ENCODE measurements at places on chromosomes 3 and 15.

DNA sequence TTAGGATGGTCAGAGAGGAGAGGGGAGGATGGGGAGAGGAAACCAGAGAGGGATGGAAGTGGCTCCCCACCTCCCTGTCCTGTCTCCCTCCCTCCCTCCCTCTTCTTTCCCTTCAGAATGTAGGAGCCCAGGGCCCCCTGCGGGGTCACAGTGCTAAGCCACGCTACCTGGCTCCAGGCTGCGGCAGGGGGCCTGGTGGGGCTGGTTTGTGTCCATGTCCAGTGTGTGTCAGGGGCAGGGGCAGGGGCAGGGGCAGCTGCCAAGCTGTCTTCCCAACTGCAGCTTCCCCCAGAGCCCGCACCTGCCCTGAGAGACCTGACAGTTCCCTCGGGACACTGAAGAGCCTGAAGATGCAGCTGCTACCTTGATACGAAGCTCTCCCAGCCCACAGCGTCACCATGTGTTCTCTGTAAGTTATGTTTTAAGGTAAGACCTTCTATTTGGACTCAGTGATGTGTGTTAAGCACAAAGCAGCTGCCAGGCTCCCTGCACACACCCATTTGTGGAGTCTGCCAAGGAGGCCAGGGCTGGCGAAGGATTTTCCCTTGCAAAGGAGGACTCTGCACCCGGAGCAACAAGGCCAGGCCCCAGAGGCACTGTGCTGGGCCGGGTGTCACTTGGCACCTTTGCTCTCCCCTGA lies 121.8 kb upstream of the SMAD3 start:
- DNase-seq = no peak

- DNase-seq = peak; percentile 46
These were observed 63.5 kb upstream of the SLC6A1 start for GRCh38 chr3:10928961-10929471.

DNA sequence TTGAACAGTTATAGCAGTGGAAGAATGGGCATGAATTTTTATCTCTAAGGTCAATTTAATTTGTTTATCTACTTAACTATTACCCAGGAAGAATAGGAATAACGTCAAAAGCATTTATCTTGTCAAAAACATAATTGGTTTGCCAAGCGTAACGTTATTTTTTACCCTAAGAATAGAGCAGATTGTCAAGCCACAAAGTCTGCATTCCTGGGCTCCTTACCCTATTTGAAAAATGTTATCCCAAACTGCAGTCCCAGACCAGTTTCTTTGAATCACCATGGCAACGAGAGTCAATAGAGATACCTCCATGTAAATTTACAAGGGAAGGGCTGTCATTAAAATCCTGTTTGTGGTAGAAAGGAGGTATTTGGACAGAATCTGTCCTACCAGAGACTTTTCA lies 61.1 kb downstream of the CPNE4 start:
- DNase-seq = no peak

DNA sequence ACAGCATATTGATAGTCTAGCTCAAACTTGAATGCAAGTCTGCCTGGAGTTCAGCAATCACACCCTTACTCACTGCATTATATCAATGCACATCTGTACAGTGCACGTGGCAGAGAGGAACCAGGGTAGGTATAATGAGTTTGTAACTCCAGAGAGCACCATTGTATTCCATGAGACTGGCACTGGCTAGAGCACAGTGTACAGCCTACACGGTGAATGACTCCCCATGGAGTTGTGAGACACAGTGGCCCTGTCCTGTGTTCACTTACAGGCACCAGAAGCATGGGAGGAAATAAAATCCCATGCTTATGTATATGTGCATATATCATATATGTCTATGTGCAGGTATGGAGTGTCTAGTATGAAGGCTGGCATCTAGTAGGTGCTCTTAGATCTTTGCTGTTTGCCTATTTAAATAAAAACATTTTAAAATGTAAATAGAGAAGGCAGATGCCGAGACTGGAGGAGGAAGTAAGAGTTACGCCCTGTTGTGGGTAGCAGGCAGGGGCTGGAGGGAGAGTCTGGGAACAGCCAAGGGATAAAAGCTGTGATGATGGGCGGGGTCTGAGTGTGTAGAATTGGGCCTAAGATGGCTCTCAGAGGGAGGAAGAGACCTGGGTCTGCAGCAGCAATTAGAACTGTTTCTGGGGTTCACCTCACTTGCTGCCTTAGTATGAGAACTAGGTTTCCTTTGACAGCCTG lies 360.7 kb upstream of the ICE2 start:
- no peak for DNase-seq

DNA sequence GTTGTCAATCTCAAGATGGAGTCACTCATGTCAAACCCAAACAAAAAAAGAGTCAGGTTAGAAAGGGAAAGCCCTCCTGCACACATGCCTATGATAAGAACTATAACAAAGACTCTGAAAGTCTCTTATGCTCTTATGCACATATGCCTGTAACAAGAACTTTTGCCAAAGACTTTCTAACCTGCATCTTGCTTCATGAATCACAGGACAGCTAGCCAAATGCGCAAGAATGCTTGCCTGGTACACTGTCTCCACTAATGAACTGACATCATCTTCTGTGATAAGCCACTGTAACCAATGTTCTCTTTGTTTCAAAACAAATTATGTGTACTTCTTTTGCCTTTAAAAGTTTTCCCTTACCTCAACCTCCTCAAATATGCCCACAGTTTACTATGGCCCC lies 18.2 kb upstream of the EHHADH start:
- no peak for DNase-seq

- no peak for DNase-seq
These were observed 39.2 kb upstream of the DLG1 start for GRCh38 chr3:197337656-197338055.

DNA sequence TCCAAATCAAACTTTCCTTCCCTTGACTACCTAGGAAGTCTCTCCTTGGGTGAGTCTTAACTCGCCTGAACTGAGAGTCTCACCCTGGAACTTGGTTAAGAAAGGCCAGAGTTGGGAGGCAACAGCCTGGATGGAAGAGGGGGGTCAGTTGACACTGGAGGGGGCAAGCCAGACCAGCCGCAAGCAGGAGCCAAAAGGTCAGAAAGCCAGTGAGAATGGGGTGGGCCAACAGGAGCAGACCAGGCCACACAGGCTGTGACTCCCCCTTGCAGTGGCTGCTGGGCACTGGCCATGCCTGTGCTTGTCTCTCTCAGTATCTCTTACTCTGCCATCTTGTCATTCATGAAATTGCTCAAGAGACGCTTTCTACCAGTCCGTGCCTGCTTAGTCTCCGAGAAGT lies 32.9 kb downstream of the CRTC3 start:
- DNase-seq = no peak

- no peak for DNase-seq
These were observed 538.8 kb upstream of the ZNF717 start for GRCh38 chr3:76324101-76324500.

DNA sequence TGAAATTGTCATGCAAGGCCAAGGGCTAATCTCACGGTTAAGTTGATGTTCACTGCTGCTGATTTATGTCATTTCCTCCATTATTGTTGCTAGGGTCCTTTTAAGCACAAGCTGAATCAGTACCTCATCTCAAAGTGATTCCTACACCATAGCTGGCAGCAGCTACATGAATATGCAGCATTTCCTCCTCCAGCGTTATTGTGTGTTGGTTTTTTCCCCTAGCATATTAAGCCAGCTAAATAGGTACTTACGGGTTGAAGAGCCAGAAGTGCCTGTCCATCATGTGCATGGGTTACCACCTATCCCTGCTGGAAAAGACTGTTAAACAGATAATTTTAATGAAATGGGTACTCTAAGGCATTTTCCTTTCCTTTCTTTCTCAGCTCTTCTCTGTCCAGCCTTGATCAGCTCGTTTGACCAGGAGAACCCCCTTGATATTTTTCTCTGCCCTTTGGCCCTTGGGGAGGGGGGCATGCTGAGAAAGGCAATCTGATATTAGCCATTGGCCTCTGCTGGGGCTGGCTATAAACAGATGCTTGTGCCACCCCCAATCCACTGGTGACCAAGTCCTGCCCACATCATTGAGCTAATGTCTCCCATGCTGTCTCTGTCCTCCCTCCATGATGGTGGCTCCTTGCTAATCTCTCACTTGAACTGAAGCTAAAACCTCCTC lies 115.6 kb upstream of the PLXNA1 start:
- no peak for DNase-seq

DNA sequence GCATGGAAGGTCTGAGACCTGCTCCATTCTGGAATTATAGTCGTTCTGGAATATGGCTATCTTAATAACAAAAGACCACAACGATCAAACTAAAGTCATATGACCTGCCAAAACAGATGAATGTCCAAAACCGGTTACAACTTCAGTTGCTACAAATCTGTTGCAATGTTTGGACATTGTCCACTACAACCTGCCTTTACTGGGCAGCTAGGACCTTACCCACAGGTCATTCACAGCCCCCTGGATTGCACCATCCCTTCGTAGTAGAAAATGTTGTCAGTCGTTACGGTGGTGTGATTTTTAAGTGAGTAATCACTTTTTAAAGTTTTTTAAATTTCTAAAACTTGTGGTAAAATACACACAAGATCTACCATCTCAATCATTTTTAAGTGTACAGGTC lies 22.5 kb upstream of the SRGAP3 start:
- no peak for DNase-seq

- no peak for DNase-seq
These were observed 28.7 kb downstream of the USP8 start for GRCh38 chr15:50452927-50453326.

DNA sequence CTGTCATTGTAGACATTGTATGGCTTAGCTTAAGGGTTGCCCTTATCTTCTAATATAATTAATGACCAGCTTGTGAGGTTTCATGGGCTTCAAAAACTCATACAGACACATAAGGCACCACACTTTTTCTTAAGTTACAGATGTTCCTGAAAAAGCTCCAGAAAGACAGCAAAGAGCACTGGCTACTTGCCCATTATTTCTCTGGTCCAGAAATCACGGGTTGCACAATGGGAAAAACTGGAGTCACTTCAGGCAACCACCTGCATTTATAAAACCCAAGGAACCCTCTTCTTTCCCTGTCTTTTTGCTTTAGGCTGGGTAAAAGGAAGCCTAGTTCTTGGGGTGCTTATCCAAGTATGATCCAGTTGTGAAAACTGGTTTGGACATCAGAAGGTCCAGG lies 2.3 kb upstream of the COL6A6 start:
- DNase-seq = no peak

GRCh38 chr3:118977671-118978392 lies 56.8 kb downstream of the IGSF11 start:
- no peak for DNase-seq

DNA sequence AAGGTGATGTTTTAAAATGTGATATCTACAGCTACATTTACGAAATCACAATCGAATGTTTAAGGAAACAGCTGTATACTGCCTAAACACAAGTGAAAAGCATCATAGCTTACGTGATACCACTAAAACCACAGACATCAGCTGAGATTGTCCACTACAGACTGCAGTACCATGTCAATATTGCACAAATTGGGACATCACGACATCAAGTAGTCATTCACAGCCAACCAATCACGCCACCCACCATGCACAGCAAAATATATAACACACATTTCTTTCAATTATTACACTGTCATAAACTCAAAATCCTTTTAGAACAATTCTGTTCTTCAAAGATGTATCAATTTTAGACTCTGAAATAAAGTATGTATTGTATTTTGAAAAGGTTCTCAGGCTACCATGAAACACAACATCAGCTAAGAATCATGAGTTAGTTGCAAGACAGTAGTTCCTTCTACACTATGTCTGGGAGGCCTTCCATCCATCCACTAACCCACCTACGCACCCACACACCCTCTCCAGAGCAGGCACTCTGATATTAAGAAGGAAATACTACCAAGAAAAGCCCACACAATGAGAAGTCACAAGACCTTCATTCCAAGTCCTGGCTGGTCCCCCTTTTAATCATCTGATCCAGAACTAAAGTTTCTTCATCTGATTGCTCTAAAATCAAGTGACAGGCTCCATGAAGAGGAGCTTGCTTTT lies 3.1 kb downstream of the DMXL2 start:
- DNase-seq = no peak

GRCh38 chr3:187936676-187937075 lies 191.4 kb upstream of the BCL6 start:
- no peak for DNase-seq

GRCh38 chr3:188231456-188231855 lies 77.5 kb downstream of the LPP start:
- no peak for DNase-seq

DNA sequence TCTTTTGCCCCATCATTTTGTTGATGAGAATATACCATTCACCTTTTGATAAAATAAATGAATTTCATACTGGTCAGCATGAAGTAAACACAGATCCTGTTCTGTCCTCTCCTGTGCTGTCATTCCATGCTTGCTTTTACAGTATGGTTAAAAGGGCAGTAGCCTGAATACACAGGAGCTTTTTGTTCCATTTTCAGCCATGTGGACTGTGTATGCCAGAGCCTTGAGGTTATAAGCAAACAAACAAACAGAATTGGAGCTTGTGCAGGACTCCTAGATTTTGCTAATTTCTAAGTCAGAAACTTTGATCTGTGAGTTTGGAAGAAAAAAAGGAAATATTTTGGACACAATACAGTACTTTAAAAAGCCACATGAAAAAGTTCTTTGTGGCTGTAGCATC lies 91.9 kb downstream of the LRRC28 start:
- no peak for DNase-seq

Measured in left forelimb (tissue), 1 donor.